ENCODE measurements at places on chromosomes 3 and 15.

DNA sequence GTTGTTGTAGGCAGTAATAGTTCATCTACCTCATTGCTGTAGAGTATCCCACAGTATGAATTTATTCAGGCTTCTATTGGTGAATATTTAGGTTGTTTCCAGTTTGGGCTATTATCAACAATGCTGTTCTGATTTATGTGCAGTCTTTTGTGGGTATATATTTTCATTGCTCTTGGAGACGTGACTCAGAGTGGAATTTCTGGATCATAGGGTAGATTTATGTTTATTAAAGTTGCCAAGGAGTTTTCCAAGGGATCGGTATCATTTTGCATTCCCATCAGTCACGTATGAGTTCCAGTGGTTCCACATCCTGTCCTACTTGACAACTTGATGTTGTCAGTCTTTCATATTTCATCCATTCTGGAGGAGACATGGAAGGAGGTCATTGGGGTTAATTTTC lies 8.4 kb upstream of the HRH1 start:
- DNase-seq, result peak; percentile 79

- DNase-seq, result no peak
Measured at GRCh38 chr15:39574427-39574826, 6.5 kb upstream of the THBS1 start.

GRCh38 chr3:174812172-174812862 lies 46.8 kb upstream of the NAALADL2 start:
- no peak for DNase-seq

GRCh38 chr3:31462050-31462569 lies 70.6 kb upstream of the STT3B start:
- no peak for DNase-seq

DNA sequence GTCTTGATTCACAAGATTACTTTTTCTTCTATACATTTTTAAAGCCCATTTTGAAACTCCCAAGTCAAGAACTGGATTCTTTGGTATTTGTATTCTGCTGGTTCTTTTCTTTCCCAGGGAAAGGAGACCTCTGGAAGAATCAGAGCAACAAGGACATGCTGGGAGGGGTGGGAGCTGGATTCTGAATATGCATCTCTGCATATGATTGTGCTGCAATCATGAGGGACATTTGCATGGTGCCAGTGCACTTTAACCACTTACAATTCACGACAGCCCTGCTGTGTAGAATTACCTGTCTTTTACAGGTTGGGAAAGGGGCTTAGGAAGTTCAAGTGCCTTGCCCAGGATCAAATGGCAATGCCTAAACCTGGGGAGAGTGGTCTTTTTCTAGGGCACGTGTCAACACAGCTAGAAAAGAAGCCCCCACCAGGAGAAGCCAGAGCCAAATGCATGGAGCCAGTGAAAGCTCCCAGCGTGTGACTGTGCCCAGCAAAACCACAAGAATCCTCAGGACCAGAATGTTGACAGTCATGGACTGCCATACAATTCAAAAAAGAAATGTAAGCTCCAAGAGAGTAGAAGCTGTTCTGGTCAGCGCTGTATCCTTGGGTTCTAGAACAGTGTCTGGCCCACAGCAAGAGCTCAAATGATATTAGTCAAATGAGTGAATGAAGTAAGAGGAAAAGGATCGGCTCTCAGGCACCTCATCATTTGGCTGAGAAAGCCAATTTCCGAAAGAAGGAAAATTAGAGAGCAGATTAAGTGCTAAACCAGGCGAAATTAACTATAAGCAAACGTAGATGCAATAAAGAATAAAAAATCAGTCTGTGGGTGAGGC lies 84.5 kb upstream of the MEF2A start:
- DNase-seq, result no peak

DNA sequence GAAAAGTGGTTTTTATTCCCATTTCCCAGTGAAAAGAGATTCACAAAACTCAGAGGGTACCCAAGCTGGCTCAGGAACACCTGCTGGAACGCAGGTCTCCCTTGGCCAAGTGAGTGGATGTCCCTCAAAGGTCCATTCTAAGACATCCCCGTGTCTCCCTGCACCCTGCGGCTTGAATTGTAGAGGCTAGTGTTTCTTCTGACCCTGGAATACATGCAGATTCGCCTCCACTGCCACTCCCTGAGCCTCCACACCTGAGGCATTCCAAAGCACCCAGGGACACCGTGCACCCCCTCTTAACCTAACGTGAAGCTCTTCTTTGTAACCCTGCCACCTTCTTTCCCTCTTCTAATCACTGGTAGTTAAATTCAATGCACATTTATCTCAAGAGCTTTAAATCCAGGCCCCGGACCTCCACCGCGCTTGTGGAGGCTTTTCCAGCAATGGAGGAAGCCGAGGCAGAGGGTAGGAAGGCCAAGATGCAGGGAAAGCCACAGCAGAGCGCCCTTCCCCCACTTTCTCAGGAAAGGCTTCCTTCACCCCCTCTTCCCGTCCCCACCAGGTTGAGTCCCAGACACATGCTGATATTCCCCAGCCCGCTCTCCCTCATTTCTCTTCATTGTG lies 590 bp upstream of the ITGA11 start:
- no peak for DNase-seq

DNA sequence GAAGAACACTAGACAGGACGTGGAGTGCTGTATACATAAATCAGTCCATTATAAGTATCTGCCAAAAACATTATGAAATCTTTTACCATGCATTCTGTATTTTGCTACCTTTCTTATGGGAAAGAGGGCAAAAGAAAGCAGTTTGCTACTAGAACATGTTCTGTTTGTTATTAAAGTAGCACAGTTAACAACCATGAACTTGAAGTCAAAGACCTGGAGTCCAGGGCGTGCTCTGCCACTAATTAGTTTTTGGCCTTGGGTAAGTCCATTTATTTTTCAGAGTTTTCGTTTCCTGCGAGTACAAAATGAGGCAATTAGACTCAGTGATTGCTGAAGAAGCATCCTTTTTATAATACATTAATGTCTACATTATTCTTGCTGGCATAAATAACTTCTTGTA lies 143.3 kb upstream of the AGTR1 start:
- DNase-seq, result no peak

GRCh38 chr3:196842567-196843434 lies 24.9 kb upstream of the SENP5 start:
- no peak for DNase-seq

GRCh38 chr15:93250950-93251349 lies 161.9 kb upstream of the RGMA start:
- DNase-seq, result no peak

GRCh38 chr15:85312929-85313331 lies 67.5 kb upstream of the AKAP13 start:
- no peak for DNase-seq

DNA sequence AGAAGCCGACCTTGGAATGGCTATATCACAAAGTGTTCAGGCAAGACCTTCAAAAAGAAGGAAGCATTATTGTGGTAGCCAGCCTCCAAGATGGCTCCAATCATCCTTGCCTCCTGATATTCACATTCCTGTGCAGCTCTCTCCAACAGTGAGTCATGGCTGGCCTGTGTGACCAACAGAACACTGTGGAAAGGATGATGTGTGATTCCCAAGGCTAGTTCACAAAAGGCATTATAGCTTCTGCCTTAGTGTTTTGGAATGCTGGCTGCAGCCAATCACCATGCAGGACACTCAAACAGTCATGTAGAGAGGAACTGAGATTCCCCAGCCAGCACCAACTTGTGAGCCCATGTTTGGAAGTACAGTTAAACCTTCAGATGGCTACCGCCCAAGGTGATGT lies 102.6 kb downstream of the EFL1 start:
- DNase-seq, result peak; percentile 99

DNA sequence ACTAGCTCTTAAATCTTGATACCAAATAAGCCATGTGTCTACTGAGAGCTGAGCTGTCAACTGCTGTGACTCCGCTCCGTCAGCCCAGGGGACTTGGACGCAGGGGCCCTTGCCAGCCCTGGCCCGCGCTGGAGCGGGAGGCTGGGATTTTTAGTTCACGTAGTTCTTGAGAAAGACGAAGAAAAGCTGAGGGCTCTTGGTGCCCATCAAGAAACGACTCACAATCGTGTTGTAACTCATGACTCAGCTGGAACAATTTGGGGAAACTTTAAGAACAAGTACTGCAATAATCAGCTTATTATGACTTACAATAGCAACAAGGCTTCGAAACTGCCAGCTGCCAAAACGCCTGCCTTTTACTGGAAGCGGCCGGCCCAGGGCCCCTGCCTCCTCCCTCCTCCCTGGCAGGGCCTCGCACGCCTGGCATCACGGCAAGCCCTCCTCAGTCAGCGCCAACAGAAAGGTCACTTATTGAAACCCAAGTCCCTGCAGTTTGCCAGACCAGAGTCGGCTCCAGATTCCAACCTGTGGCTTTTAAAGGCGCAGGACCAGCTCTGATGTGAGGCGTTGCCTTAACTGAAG lies 60.3 kb downstream of the RGMA start:
- peak; percentile 69 for DNase-seq

DNA sequence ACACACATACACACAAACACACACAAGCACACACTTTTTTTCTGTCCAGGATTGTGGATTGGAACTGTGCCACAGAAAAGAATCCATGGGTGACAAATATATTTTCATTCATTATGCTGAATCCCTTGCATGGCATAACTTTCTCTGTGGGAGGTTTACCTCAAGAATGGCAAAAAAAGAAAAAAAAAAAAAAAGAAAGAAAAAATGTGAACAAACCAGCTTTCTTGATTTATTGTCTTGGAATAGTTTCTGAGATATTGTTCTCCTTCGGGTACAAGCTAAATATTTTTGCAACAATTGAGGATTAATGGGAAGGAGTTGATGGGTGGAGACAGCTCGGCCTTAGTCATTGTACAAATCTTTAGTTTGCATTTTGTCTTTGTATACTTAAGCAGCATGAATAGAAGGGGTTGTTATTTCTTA lies 153.1 kb downstream of the GMNC start:
- no peak for DNase-seq

DNA sequence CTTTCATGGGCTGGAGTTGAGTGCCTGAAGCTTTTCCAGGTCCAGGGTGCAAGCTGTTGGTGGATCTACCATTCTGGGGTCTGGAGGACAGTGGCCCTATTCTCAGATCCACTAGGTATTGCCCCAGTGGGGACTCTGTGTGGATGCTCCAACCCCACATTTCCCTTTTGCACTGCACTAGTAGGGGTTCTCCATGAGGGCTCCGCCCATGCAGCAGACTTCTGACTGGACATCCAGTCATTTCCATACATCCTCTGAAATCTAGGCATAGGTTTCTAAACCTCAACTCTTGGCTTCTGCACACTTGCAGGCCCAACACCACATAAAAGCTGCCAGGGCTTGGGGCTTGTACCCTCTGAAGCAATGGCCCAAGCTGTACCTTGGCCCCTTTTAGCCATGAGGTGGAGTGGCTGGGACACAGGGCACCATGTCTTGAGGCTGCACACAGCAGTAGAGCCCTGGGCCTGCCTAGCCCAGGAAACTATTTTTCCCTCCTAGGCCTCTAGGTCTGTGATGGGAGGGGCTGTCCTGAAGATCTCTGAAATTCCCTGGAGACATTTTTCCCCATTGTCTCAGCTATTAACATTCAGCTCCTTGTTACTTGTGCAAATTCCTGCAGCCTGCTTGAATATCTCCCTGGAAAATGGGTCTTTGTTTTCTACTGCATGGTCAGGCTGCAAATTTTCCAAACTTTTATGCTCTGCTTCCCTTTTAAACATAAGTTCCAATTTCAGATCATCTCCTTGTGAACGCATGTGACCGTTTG lies 6.0 kb upstream of the HACD2 start:
- no peak for DNase-seq

GRCh38 chr3:76308541-76308940 lies 523.2 kb upstream of the ZNF717 start:
- no peak for DNase-seq

DNA sequence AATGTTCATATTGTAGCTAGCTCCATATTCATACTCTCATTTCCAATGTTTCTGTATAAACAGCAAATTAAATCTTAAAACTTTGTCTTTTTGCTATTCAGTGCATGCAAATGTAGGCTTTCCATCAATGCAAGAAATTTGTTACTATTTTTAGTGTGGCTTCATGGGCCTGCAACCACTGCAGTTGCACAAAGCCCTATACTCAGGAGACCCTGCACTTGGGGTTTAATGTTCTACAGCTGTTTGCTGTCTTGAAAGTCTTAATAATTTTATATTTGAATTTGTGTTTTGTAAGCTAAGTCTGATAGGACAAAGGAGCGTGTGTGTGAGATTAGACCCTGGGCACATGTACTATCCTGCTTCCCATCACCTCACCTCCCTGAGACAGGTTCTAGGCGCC lies 9.6 kb downstream of the PYDC2 start:
- DNase-seq, result no peak

- DNase-seq, result no peak
Measured at GRCh38 chr15:39934397-39935071, 619 bp downstream of the EIF2AK4 start.

DNA sequence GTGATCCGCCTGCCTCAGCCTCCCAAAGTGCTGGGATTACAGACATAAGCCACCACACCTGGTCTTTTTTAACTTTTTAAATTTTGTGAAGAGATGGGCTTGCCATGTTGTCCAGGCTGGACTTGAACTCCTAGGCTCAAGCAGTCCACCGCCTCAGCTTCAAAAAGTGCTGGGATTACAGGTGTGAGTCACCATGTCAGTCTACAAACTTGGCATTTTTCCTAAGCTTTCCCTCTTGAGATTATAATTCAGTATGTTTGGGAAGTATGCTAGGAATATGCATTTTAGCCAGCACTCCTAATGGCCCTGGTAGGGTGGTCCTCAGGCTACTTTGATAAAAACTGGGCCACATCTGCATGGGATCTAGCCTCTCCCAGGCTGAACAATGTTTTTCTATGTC lies 4.4 kb downstream of the WDR73 start:
- DNase-seq, result no peak

- no peak for DNase-seq
Measured at GRCh38 chr15:92402751-92403150, 9.1 kb downstream of the ST8SIA2 start.

GRCh38 chr3:135140591-135140990 lies 345.5 kb downstream of the EPHB1 start:
- DNase-seq, result no peak

DNA sequence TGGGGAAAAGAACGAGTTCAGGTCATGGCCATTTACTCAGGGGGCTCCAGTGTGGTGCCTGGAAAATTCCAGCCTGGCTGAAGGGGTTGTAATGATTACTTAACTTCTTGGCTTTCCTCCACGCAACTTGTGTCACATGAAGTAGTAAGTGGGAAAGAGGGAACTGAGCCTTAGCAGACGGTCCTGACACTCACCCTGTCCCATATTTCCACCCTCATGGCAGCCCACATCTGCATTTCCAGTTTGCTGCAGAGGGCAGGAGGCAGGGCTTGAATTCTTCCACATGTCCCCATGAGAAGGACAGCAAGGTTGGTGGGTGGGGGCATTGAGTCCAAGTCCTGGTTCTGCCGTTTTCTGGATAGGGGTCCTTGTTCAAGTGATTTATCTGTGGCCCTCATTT lies 7.8 kb upstream of the CAMP start:
- no peak for DNase-seq

DNA sequence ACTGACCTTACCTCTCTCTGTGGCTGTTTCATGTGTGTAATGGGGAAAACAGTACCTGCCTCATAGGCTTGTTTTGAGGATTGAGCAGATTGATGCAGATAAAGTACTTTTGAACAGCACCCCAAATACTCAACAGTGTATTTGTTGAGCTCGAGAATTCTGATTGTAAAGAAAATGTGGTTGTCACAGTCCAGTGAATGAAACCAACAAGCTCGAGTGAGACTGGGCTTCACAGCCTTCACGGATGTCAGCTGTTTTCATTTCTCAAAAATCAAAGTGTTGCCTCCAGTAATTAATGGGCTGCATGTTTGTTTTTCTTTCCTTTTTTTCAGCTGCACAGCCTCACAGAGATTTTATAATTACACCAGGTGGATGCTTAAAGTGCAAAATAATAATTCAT lies 43.7 kb downstream of the PARP15 start:
- no peak for DNase-seq

- DNase-seq, result no peak
Measured at GRCh38 chr3:12198301-12198700, 39.6 kb upstream of the TIMP4 start.

Data from AG04449 (cell line).